ENCODE measurements at places on chromosomes 4 and X.
A peak's percentile ranks its signal among the peaks of the same experiment; 100 is the strongest.

DNA sequence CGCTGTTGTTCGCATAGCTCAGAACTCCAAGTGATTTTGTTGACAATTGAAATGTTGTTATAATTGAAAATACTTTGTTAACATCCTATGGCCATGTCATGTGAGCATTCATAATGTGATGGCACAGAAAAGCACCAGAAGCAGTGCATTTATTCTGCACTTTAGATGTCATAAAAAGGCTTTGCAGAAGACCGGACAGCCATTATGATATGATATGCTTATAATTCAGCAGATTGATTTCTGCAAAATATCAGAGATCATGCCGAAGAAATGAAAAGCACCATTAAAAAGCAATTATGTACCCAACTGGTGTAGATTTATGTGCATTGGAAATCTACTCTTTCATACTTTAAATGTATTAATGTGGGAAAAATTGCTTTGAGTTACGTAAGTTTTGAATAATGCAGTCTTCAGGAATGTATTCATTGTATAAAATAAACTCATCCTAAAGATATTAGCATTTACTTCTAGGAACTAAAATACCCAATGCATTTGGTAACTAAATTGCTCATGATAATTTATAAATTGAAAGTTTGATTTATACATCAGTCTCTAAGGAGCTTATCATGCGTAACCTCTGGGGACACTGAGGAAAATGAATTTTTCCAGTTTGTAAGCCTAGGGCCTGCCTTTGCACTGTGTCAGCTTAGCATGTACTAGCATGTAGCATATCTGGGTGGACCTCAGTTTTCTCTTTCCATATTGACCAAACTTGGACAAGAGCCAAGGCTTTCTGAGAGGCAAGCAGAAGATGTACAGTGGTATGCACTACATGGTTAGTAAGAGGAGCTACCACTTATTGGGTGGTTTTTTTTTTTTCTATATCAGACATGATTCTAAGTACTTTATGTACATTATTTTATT is 43.6 kb downstream of the TLR10 start:
- DNase-seq: no peak

GRCh38 chrX:38868941-38869401 is 67.7 kb downstream of the MID1IP1 start:
- DNase-seq: no peak

- DNase-seq: peak; percentile 34
These were observed 2.5 kb upstream of the RS1 start for GRCh38 chrX:18674417-18674787.

- DNase-seq: no peak
These were observed 81.6 kb downstream of the KDM6A start for GRCh38 chrX:44954562-44954961.

- DNase-seq: no peak
These were observed 132.6 kb downstream of the PACRGL start for GRCh38 chr4:20832826-20833225.

- no peak for DNase-seq
These were observed 104.2 kb downstream of the AFF1 start for GRCh38 chr4:87038837-87039615.

DNA sequence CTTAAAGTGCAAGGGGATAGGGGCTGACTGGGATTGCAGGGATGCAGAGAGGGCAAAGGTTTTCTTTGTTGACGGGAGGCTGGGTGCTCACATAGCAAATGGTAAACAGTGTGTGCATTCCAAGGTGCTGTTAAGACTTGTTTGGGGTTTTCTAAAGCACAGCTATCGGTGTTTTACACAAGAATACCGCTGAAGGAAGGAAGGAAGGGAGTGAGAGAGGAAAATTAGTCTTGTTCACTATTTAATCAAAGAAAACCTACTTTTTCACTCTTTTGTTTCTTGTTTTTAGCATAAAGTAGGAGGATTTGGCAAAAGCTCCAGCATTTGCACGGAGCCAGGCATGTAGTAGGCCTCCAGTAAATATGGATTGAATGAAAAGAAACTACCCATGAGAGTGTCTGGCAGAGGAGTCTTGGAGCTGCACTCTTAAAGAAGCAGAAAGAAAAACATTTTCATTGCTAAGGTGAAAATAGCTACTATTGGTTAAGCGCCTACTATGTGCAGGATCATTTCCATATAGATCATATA is 99.7 kb downstream of the FIP1L1 start:
- DNase-seq: no peak

GRCh38 chrX:140764401-140764919 is 54.9 kb downstream of the LINC00632 start:
- peak; percentile 17 for DNase-seq

DNA sequence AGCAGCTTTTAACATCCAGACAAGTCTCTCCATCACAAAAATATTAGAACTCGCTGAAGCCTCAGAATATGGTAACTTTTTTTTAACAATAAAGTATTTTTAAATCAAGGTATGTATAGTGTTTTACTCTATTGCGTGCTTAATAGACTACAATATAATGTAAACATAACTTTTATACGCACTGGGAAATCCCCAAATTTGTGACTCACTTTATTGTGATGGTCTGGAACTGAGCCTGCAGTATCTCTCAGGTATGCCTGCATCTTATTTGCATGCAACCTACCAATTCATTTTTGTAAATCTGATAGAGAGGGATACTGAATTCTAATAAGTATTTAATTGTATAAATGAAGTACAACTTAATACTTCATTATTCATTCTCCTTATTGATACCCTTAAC is 823.5 kb downstream of the ADGRL3 start:
- DNase-seq: no peak
